NCI-H524 treated with DMSO at 0.1 percent for 48 hours (cell line): ENCODE measurements at places on chromosomes 12 and 14.

DNA sequence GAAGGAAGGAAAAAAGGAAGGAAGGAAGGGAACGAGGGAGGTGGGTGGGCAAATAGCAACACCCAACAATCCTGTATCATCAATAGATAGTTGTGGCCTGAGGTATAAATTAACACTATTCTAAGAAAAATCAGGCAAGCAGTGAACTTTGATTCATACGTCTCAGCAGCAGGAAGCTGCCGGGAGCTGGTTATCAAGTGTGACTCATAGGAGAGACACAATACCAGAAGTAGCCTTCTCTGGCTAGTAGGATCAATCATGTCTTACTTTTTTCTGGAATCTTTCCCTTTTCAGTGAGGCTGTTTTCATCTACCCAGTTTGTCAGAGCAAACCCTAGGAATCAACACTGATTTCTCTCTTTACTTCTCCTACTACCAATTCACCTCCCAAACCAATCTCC lies 780.5 kb downstream of the NRXN3 start:
- DNase-seq = no peak

GRCh38 chr12:24839268-24839791 lies 109.6 kb downstream of the BCAT1 start:
- DNase-seq = no peak

GRCh38 chr12:50647479-50647878 lies 116.4 kb upstream of the ATF1 start:
- DNase-seq = no peak

DNA sequence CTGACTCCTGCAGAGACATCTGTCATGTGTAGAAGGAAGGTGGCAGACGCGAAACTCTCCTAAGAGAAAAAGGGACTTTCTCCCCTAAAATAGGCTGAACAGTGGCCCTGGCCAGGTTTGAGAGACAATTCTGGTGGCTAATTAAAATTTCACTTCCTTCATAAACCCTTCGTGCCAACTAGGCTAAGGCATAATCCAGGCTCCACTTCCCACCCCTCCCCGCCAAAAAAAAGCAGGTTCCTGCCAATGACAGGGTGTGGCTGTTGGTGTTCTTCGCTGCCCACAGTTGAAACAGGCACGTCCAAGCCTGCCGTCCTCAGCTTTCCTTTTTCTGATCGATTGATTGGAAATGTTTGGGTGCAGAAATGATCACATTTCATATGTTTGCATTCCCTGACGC lies 144.6 kb downstream of the GCH1 start:
- DNase-seq = no peak

DNA sequence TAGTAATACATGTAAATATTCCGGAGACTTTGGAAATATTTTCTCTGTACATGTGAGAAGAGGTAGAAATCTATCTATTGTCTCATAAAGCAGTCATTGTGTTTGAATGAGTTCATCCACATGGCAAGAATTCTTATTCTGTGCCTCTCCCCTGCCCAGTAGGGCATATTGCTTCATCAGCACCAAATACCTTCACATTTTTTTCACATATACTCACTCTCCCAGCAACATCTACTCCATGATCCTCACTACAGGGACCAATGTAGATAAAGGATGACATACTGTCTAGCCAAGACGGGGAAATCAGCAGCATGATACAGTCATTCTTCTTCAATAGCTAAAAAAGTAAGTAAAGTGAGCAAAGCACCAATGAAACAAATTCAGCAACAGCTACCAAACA lies 1.3 kb upstream of the TAS2R14 start:
- no peak for DNase-seq

DNA sequence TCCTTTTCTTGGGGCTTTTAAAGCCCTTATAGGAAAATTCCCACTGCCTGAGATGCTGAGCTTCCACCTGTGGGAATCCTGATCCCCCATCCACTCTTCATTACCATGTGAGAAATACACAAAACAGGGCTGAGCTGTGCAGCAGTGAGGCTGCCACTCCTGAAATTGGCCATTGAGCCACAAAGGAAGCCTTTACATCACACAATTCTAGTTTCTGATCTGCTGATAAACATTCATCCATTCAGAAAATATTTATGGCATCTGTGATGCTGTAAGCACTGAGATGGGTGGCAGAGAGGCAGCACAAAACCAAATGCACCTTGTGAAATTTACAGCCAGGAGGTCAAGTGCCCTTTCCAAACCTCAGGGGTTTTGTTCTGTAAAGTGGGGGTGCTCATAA lies 26.2 kb upstream of the CMKLR1 start:
- no peak for DNase-seq

GRCh38 chr14:23009939-23010726 lies at the start of gene C14orf93:
Gene C14orf93, minus strand, starts transcription at chr14:23010143. Its CDS starts 11,120 bp downstream, at chr14:22999023.
- peak; percentile 49 for DNase-seq

GRCh38 chr14:69643430-69644200 lies 32.2 kb downstream of the SUSD6 start:
- no peak for DNase-seq

DNA sequence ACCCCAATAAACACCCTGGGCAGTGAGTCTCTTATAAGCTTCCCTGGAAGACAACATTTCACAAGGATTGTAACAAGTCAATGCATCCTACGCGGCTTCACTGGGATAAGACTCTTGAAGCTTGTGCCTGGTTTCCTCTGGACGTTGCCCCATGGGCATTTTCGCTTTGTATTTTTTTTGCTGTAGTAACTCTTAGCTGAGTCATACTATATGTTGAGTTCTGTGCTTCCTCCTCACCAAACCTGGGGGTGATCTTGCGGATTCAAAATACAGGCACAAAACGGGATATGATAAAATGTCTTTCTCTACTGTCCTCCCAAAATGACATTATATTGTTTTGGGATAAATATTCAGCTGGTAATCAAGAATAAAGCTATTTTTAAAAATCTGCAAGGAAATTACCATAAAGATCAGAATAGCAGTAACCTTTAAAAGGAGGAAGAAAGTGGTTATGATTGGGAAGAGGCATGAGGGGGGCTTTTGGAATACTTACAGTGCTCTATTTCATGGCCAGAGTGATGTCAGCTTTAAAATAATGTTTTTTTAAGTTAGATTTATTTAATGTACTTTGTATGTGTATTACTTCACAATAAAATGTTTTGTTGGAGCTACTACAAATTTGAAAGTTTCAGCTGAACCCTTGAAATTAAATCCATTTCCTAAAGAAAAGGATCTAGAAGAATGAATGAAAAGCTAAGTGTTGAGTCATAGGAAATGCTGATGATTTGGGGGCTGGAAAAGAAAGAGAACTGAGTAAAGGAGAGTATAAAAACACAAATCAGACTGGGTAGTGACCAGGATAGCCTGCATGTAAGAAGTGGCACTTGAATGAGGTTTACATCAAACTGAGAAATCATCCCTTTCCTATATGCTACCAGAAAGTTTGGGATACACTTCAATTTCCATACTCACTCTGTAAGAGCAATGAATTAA lies 14.7 kb downstream of the BTBD7 start:
- DNase-seq = no peak

DNA sequence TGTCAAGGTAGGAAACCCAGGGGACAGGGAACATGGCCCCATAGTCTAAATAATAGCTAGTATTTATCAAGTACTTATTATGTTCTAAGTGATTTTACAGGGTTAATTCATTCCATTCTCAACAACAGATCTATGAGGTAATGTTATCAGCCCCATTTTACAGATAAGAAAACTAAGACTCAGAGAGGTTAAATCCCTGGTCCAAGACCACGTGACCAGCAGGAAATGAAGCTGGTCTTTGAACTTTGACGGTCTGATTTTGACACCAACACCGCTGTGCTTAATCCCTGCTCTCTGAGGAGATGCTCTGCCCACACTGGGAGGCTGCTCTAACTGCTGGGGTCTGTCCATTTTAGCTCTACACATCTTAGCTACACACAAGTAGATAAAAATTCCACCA lies 253.5 kb downstream of the SPTSSA start:
- no peak for DNase-seq

DNA sequence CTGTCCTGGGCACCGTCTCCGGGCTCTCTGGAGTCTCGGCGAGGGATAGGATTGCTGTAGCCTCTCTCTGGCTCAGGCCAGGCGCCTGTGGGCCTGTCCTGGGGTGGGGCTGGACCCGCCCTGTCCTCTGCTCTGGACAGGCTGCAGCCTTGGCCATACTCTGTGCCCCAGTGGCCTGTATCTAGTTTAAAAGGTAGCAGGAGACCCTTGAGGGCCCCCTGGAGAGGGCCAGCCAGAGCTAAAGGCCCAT lies 1.8 kb downstream of the KIF26A start:
- DNase-seq = no peak

GRCh38 chr12:4434706-4435425 lies 10.7 kb downstream of the FGF6 start:
- no peak for DNase-seq
